Neural crest cell (in vitro differentiated cells): ENCODE measurements at places on chromosomes 5 and 9. TPM values are rescaled to one million over a fixed set of nuclear protein-coding genes. Genes with fewer than 3 reads are reported as not detected.

- peak; percentile 26 for DNase-seq
- no peaks in the 10 kb centered on the region for H3K36me3 ChIP-seq
- H3K4me3 ChIP-seq = no peak overlapping the region
- no peak overlapping the region for H3K27ac ChIP-seq
- peaks cover 4% of the 10 kb centered on the region for H3K4me1 ChIP-seq
- peaks cover 2% of the 10 kb centered on the region for H3K27me3 ChIP-seq
Observed at GRCh38 chr5:107808671-107809137, 138.0 kb upstream of the EFNA5 start.

DNA sequence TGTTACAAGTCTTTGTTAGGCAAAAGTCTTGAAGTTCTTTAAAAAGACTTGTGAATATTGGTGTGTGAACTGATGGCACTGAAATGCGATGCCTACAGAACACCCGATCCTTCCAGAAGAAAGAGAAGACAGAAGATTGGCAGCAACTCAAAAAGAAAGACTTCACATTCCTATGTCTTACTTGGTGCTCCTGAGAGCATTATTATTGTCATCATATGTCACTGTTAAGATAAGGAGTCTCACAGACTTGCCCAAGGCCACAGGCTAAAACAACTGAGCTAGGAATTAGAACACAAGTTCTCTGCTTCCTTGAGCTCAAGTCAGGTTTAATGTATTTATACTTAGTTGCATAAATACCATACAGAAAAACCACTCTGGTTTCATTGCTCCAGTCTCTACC lies 198.0 kb downstream of the PARP8 start:
- no peaks in the 10 kb centered on the region for H3K36me3 ChIP-seq
- H3K4me3 ChIP-seq = no peak overlapping the region
- no peak overlapping the region for H3K27ac ChIP-seq
- DNase-seq = no peak
- peaks cover 12% of the 10 kb centered on the region for H3K27me3 ChIP-seq

DNA sequence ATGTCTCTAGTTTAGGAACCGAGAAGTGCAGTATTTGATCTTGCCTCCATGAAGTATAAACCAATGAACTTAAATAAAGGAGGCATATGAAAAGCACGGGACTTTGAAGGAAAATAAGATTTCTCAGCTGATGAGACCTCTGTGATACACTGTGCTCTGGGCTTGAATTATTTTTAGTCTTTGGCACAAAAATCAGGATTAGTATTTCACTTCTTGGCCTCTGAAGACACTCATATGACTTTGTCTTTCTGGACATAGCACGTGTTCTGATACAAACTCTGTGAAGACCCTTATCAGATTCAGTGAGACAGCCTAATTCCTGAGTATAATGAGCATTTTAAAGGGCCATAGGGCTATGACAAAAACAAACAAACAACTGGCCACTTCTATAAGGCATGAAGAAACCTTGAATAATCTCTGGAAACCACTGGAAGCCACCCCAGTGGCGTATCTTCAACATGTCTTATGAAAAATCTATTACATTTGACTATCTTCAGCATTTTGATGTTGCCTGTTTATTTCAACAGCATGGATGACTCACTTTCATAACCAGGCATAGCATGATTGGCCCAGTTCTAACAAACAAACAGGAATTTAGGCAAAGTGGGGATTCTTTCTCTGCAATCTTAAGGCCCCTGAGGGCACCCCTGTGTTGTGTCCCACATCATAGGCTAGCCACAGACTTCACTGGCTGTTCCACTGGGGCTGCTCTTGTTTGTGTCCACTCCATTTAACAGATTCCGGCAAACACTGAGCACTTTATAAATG lies 90.3 kb upstream of the ZNF462 start:
- H3K36me3 ChIP-seq = no peaks in the 10 kb centered on the region
- H3K4me3 ChIP-seq = no peak overlapping the region
- H3K4me1 ChIP-seq = no peaks in the 10 kb centered on the region
- H3K27me3 ChIP-seq = no peaks in the 10 kb centered on the region

Gene MAML1
- 57.6 and 59.1 TPM in 2 replicates for total RNA-seq

GRCh38 chr5:6281818-6282217 lies 96.5 kb downstream of the MED10 start:
- H3K27me3 ChIP-seq = peaks cover 18% of the 10 kb centered on the region
- H3K36me3 ChIP-seq = peaks cover 2% of the 10 kb centered on the region
- peaks cover 13% of the 10 kb centered on the region for H3K4me1 ChIP-seq
- no peak overlapping the region for H3K4me3 ChIP-seq

Gene RNF180
- 5.0 and 7.3 TPM in 2 replicates for total RNA-seq

Gene SMIM33
- total RNA-seq = not detected in 2 replicates

- H3K27ac ChIP-seq = peak overlapping the region; percentile 2
- peaks cover 24% of the 10 kb centered on the region for H3K4me1 ChIP-seq
- DNase-seq = no peak
- H3K27me3 ChIP-seq = no peaks in the 10 kb centered on the region
- H3K4me3 ChIP-seq = no peak overlapping the region
Observed at GRCh38 chr5:174167080-174167910, 121.8 kb downstream of the NSG2 start.

Gene N4BP3
- total RNA-seq = 1.3 and 1.4 TPM in 2 replicates

- H3K4me3 ChIP-seq = no peak overlapping the region
- no peak for DNase-seq
- no peaks in the 10 kb centered on the region for H3K36me3 ChIP-seq
- no peaks in the 10 kb centered on the region for H3K27me3 ChIP-seq
- peaks cover 26% of the 10 kb centered on the region for H3K4me1 ChIP-seq
- peak overlapping the region; percentile 68 for H3K27ac ChIP-seq
Observed at GRCh38 chr5:72474516-72474915, 32.7 kb downstream of the ZNF366 start.

DNA sequence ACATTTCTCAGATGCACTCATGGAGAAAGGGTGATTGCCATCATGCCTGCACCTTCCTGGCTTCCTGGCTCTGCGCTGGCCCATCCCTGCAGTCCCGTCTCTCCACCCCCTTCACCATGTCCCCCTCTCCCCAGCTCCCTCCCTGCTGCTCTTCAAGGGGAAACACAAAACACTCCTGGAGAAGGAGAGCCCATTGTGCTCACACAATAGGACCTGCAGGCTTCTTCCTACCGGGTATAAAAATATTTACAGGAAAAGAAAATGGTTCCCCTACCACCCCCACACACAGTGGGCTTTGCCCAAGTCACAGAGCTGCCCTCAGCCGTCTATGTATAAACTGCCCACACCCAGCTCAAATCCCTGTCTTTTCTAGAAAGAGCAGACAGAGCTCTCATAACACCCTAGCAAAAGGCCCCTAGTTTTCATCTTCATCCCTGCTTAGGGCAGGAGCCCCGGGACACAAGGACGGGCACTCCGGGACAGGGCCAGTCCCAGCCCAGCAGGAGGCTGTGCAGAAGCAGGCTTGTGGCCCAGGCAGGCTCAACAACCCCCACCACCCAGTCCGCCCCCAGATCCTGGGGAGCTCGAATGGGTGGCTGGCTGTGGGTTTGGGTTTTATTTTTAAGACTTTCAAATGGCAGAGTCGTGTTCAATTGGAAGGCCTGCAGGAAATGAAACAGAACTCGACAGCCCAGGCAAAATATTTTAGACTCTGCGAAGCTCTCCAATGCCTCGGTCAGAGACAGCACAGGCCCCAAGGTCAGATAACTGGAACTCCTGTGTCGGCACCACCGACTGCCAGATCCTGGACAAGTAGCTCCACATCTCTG lies 77.3 kb downstream of the LRSAM1 start:
- peaks cover 33% of the 10 kb centered on the region for H3K4me1 ChIP-seq
- DNase-seq = no peak
- H3K36me3 ChIP-seq = peaks cover 28% of the 10 kb centered on the region
- no peak overlapping the region for H3K4me3 ChIP-seq
- no peaks in the 10 kb centered on the region for H3K27me3 ChIP-seq

DNA sequence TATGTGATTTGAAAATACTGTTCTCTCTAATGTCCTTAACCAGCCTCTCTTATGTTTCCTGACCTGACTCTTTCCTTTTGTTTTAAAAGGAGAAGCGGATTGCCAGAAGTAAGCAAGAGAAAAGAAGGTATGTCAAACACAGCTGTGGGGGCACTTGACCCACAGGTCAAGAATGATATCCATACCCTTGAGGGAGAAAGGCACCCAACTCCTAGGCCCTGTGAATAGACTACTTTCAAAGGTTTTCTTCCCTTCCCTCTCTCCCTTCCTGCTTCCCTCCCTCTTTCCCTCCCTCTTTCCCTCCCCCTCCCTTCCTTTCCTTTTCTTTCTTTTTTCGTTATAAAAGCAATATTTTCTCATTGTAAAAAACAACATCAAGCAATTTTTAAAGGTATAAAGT lies 306.8 kb downstream of the TRPM3 start:
- peaks cover 13% of the 10 kb centered on the region for H3K4me1 ChIP-seq
- H3K27me3 ChIP-seq = no peaks in the 10 kb centered on the region
- H3K27ac ChIP-seq = no peak overlapping the region
- H3K4me3 ChIP-seq = no peak overlapping the region
- no peaks in the 10 kb centered on the region for H3K36me3 ChIP-seq

DNA sequence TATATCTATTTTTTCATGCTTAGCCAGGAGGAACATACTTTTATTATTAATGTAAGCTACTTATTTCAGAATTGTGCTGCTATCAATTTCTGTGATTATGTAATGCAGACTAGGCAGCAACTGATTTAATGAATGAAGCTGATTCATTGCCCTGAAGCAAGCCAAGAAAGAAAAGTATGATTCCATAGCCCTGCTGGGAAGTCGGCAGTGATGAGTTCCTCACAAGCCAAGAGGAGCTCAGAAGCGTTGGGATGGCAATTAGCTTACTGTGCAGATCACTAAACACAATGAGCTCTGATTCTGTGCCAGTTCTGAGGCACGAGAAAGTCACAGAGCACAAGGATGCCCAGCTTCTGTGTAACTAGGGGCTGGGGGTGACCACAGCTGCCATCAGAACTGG lies 254.3 kb upstream of the KLF9 start:
- H3K4me1 ChIP-seq = no peaks in the 10 kb centered on the region
- H3K36me3 ChIP-seq = no peaks in the 10 kb centered on the region
- no peak overlapping the region for H3K4me3 ChIP-seq
- H3K27ac ChIP-seq = no peak overlapping the region

DNA sequence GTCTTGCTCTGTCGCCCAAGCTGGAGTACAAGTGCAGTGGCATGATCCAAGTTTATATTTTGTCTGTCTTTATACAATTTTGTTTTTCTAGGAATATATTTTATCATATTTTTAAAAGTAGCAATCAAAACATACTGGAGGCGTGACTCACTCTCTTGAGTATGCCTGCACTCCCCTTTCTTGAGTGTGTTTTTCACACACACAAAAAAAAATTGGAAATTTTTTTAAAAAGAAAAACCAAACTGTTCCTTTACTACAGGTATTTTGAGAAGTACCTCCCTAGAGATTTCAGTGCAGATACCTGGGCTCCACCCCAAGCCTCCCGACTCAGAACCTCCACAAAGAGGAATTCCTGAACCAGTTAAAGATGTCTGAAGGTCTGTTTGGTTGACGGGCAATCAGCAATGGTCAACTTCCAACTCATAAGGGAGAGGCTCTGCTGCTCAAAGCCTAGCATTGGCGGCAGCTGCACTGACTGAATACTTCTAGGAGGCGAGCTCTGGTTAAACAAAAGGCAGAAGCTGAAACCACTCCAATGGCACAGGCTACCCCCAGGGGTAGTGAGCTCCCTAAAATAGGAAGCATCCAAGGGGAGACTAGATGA lies 27.4 kb downstream of the PDE6A start:
- H3K36me3 ChIP-seq = no peaks in the 10 kb centered on the region
- H3K4me1 ChIP-seq = peaks cover 11% of the 10 kb centered on the region
- H3K4me3 ChIP-seq = no peak overlapping the region
- DNase-seq = no peak
- no peaks in the 10 kb centered on the region for H3K27me3 ChIP-seq

GRCh38 chr9:21579247-21579671 lies 97.1 kb upstream of the IFNE start:
- H3K4me1 ChIP-seq = peaks cover 23% of the 10 kb centered on the region
- no peak overlapping the region for H3K4me3 ChIP-seq
- H3K27ac ChIP-seq = no peak overlapping the region
- H3K27me3 ChIP-seq = no peaks in the 10 kb centered on the region

GRCh38 chr9:134301387-134302129 lies 24.7 kb upstream of the RXRA start:
- no peaks in the 10 kb centered on the region for H3K27me3 ChIP-seq
- no peaks in the 10 kb centered on the region for H3K36me3 ChIP-seq
- no peak for DNase-seq
- H3K4me1 ChIP-seq = peaks cover 15% of the 10 kb centered on the region
- no peak overlapping the region for H3K4me3 ChIP-seq

Gene GARIN3
- not detected in 2 replicates for total RNA-seq

GRCh38 chr9:8845808-8846207 lies 1046.2 kb upstream of the DMAC1 start:
- peaks cover 12% of the 10 kb centered on the region for H3K36me3 ChIP-seq
- peaks cover 11% of the 10 kb centered on the region for H3K4me1 ChIP-seq
- H3K4me3 ChIP-seq = no peak overlapping the region
- H3K27ac ChIP-seq = no peak overlapping the region
- DNase-seq = no peak

- no peak overlapping the region for H3K4me3 ChIP-seq
- peaks cover 11% of the 10 kb centered on the region for H3K36me3 ChIP-seq
- no peaks in the 10 kb centered on the region for H3K27me3 ChIP-seq
- no peak overlapping the region for H3K27ac ChIP-seq
- peak; percentile 59 for DNase-seq
- H3K4me1 ChIP-seq = no peaks in the 10 kb centered on the region
Observed at GRCh38 chr9:97615439-97616072, 17.6 kb downstream of the TSTD2 start.

DNA sequence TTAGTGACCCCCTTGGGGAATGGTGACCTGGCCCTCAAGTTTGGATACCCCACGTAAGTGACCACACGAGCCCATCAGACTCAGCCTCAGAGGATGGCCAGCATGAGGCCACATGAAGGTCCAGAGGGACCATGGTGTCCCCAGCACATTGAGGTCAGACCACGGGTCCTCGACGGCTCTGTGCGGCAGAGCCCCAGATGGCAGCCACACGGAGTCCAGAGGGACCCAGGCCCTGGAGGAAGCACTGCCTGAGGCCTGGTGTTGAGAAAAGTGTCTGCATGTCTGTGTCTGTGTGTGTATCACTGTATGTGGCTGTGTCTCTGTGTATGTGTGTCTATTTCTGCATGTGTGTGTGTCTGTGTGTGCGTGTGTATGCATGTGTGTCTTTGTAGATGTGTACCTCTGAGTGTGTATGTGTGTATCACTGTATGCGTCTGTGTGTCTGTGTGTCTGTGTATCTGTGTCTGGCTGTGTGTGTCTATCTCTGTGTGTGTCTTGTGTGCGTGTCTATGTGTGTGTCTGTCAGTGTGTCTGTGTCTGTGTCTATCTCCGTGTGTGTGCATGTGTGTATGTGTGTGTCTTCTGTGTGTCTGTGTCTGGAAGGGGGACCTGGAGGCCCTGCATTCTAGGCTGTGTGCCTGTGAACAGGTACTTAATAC lies 992 bp downstream of the LCNL1 start:
- H3K4me1 ChIP-seq = peaks cover 8% of the 10 kb centered on the region
- no peaks in the 10 kb centered on the region for H3K36me3 ChIP-seq
- no peak for DNase-seq
- H3K27ac ChIP-seq = no peak overlapping the region
- no peak overlapping the region for H3K4me3 ChIP-seq
